ENCODE measurements at places on chromosomes 5 and 9. TPM values are rescaled to one million over a fixed set of nuclear protein-coding genes. Genes with fewer than 3 reads are reported as not detected.

Gene DRD1
- total RNA-seq, result not detected

- DNase-seq, result no peak
Observed at GRCh38 chr9:130186839-130187522, 14.8 kb downstream of the NCS1 start.

- DNase-seq, result no peak
Observed at GRCh38 chr5:38202741-38203140, 55.6 kb upstream of the EGFLAM start.

DNA sequence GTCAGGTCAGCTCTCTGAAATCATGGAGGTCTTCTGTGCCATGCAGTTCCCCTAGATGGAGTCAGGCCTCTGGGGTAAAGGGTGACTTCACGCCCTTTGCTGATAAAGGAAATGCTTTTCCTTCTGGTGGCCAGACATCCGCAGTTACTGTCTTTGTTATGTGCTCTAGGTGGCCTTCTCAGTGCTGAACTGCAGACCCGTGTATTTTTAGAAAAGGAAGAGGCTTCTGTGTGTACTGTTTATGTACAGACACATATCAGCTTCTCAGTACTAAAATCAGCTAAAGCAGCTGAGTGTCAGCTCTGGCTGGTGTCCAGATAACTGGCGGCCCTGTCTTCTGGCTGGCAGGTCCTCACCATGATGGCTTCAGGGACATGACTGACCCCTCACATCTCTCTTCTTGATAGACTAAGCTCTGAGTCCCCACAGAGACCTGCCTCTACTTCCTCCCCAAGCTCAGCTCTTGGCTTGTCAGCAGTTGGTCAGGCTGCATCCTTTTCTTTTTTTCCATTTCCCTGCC lies 75.3 kb downstream of the ARHGAP26 start:
- no peak for DNase-seq

GRCh38 chr9:85009251-85009650 lies 339.7 kb downstream of the NTRK2 start:
- no peak for DNase-seq

DNA sequence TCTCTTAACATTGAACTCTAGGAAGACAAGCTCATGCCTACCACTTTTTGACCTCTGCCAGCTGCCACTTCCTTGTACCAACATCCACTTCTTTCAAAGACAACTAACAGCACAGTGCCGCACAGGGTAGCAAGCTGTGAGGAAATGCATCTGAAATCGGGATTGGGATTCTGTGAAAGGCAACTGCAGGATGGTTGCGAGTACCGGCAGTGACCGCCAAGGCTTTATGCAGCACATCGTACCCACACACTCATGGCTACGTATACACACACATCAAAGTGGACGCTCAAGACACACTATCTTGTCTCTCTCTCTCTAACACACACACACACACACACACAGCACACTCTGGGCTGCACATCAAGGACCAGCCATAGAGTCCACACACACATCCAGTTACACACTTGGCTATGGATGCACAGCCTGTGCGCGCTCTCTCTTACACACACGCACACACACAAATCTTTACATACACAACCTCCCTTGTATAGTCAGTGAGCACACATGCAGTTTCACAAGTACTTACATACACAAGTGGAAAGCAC lies 964 bp downstream of the HTR4 start:
- DNase-seq, result no peak
